ENCODE measurements at places on chromosomes 16 and 17.
A peak's percentile ranks its signal among the peaks of the same experiment; 100 is the strongest.

DNA sequence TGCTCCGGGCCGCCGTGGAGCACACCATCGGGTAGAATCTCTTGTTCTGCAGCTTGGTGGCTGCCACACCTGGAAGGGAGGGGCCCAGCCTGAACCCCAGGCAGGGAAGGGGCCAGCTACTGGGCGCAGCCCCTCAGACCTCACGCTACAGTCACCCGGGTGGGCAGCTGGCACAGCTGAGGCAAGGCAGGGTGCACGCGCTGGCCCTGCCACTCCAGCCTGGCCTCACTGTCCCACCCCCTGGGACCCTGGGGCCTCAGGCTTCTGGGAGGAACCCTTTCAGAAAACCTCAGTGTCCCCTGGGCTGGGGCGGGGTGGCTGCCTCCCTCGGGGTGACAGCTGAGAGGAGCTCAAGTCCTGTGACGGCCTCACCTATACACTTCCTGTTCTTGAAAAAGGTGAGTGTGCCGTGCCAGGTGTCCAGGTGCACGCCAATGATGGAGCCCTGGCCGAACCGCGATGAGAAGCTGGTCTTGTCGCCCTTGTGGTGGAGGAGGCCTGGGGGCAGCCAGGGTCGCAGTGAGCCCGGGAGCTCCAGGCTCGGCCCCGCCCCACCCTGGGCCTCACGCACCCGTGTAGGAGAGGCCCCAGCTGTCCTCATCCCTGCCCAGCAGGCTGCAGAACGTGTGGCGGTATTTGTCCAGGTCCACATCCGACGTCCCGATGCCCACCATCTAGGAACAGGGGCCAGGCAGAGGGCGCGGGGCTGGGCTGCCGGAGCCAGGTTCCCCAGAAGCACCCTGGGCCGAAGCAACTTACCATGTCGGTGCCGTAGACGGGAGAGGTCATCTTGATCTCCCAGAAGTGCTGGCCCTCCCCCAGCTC, 4.7 kb upstream of the MRPS34 start:
- DNase-seq: no peak

- DNase-seq: no peak
Measured at GRCh38 chr16:54620197-54620596, 310.5 kb upstream of the IRX5 start.

DNA sequence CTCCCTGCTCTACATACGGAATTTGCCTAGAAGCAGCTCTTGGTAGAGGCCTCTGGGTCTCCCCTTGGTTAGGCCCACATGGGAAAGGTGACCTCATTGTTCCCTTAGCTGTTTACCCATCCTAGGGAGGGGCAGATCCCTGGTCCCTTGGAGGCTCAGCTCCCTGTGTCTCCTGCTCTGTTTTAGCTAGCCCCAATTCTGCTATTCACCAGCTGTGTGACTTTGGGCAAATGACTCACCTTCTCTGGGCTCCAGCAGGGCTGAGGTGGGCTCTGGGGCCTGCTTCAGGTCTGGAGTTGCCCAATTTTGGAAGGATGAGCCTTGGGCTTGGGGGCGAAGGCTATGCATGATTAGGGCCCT, 3.9 kb downstream of the ABCC3 start:
- no peak for DNase-seq

DNA sequence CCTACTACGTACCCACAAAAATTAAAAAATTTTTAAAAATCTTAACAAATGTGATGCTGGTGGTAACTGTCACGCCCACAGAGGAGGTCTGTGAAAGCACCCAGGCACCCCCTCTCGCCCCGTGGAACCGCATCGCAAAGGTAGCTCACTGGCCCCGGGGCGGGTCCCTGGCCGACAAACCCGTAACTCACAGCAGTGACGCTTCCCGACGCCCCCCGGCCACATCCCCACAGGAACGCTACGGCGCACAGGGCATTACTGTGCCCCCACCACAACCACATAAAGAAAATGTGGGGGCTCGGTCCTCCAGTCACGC, 366 bp downstream of the ANKS3 start:
- DNase-seq: no peak

GRCh38 chr17:81706232-81706611, 3.1 kb downstream of the MRPL12 start:
- no peak for DNase-seq

DNA sequence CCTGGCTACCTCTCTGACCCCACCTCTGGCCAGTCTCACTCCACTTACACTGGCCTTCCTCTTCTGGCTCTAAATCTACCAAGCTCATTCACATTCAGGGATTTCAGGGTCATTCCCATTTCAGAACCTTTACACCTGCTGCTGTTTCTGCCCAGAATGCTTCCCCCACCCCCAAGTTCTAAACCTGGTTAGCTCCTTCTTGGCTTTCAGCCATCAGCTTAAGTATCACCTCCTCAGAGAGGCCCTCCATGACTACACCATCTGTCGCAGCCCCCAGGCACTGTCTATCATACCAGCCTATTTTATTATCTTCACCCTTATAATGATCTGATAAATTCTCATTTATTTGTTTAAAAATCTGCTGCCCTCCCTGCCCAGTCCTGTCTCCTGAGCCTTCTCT, 23.3 kb upstream of the NGFR start:
- no peak for DNase-seq

DNA sequence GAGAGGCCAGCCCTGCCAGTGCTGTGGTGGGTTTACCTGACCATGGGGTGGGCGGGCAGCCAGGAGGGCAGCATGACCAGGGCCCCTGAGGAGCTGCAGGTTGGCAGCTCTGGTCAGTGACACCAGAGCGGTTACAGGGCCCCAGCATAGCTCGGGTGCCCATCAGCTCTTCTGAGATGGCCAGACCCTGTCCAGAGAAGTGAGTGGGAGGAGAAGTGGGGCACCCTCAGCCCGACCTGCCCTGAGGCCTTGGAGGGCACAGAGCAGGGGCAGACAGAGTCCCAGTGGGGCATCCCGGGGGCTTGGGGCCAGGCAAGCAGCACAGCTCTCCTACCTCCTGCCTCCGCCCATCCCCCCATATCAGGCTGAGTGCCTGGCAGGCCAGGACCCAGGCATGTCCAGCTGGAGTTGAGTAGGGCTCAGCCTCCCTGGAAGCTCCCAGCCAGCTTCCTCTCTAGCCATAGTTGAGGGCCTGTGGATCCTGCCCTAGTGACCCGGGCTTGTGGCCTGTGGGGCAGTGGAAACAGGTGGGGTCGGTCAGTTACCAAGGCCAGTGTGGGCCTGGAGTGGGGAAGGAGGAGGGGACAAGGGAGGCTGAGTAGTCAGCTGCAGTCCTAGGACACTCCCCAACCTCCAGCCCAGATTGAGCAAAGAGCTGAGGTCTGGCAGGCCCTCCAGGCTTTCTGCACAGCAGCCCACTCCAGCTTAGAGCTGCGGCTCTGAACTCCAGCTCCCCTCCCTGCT, 83.5 kb downstream of the AMFR start:
- DNase-seq: no peak

DNA sequence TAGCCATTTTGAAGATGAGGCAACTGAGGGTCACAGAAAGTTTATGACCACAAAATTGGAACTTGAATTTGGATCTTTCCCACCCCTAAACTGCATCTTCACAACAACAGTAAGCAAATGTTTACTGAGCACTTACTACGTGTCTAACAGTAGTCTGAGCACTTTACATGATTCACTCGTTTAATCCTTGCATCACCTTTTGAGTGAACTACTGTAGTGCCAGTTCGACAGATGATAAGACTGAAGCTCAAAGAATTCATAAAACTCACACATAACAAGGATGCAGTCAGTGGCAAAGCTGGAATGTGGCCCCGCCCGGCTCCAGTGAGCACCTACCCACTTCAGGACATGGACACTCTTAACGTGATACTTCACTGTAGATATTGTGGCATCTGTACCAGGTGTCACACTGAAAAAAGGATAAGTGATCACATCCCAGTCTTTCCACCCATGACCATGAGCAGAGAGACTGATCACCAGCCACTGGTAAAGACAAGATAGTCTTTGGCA, 36.0 kb upstream of the HLF start:
- no peak for DNase-seq

GRCh38 chr16:86994651-86995171, 322.5 kb downstream of the C16orf95 start:
- DNase-seq: peak; percentile 20

DNA sequence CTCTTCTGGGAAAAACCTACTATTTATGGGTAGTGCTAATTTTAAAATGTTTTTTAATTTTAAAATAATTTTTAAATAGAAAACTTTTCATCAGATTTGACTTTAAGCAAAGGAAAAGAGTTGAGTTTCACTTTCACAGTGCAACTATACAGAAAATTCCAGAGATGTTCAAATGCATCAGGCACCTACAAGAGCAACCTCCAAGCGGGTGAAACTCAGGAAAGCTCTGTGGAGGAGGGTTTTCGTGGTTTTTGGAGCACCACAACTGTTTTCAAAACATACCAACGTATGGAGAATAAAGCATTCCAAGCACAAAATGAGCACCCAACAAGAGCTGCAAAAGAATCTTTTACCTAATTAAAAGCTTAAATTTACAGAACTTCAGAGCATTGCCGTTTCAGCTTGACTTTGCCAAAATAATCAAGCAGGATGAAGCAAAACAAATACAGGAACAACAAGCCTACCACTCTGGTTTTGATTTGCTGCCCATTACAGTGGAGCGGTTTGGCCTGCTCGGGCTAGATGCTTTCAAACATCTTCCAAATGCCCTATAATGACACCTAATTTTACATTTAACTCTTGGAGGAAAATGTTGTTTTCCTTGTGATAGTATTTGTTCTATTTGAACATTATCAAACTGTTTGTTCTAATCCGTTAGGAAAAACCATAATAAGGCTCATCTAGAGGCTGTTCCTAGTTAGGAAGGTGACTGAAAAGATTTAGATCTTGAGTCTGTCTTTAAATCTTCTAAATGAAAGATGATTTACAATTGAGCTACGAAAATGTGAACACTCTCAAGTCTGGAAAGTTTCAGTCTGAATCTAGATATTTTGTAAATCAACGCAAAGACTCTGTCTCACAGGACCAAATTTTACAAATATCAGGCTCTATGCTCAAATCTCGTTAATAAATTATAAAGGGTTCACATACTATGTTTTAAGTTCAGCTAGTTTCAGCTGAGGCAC, 34.5 kb downstream of the NACA2 start:
- DNase-seq: no peak

GRCh38 chr17:700504-701094, 14.0 kb downstream of the VPS53 start:
- peak; percentile 42 for DNase-seq

DNA sequence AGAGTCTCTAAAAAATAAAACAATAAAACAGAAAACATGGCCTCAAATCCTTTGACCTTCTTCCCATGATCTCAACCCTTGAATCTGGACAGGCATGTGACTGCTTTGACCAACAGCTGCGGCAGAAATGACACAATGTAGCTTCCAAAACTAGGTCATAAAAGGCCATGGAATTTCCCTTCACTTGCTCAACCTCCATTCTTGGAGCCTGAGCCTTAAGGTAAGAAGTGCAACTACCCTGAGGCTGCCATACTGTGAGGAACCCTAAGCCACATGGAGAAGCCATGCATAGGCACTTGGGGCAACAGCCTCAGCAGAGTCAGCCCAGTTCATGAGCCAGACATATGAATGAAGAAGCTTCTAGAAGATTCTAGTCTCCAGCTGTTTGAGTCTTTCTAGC, 75.7 kb upstream of the BRD7 start:
- DNase-seq: no peak

DNA sequence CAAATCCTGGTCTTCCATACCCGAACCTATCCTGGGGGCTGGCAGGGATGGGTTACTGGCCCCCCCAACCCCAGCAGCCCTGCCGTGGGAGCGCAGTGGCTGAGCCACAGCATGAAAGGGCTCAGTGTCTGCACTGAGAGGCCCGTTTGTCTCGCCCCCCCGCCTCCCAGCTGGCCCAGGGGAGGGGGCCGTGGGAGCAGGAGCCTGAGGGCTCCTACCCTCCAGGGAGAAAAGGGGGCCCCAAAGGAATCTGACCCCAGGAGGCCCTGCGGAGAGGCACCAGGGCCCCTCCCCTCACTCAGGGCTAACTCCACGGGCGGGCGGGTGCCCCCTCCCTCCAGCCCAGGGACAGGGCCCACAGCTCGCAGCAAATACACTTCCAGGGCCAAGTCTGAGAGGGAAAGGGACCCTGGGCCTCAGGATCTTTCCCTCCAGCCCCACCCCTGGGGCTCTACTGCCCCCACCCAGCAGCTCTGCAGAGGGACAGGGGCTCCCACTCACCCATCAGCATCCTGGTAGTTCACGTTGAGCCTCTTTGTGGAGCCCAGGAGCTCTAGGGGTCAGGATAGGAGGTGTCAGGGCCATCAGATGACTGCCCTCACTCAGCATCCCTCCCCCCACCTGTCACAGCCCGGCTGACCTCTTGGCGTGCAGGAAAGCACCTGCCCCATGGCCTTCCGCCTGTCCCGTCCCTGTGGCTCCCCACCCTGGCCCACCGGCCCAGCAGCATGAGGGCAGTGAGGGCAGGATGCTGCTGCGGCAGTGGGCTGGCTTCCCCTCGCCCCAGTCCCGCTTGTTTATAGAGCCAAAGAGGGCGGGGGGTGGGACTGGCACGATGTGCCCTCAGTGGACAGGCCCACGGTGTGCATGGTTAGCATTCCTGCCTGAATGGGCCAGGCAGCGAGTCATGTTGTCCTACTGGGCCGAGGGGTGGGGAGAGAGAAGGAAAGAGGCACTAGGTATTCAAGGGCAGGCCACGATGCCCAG, 7.3 kb downstream of the CASKIN2 start:
- no peak for DNase-seq

DNA sequence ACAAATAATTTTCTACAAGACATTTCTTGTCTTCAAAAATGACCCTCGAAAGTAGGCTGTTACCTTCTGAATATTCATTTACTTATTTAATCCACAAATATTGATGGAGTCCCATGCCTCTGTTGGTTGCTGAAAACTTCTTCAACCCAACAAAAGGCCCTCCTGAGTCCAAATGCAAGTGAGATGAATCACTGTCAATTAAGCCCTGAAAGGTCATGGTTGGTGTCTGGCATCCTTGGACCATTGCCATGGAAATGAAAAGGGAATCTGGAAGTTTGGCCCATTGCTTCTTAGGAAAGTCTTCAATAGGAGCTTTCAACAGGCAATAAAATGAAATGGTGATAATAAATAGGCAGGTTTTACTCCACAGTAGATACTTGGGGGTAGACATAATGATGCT, 364.7 kb upstream of the DYNLRB2 start:
- no peak for DNase-seq

GRCh38 chr16:87064731-87065445, 252.3 kb downstream of the C16orf95 start:
- no peak for DNase-seq

DNA sequence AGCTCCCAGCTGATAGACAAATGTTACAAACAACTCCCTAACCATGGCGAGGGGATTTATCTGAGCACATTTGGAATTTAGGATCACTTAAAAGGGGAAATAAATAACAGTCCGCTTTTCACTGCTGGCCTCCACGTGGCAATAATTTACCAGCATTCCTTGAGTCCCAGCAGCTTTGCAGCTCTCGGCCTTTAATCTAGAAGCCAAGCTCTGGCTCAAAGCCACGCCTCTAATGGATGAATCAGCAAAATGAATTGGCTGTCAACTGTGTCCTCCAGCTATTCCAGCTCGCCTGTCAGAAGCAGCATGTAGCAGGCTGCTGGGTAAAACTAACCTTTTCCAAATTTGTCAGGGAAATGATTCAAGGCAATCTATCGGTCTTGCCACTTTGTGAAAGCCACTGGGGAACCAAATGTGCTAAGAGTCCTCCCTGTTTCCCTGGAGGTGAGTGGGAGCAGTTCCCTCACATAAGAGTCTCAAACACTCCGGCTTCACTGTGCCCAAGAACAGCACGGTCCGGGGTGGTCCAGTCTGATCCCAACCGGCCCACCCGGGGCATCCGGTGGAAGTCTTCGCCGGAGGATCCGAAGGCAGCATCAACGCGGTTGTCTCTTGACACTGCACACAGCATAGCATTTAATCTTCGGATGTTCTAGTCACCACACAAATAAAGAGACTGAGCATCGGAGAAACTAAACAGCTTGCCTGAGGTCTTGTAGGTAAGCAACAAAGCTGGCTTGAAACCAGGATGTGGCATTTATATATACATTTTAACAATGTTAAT, 143.3 kb downstream of the PARN start:
- DNase-seq: peak; percentile 93
